Stimulated activated CD8-positive, alpha-beta memory T cell treated with anti-CD3 and anti-CD28 coated beads, Interleukin-4, amount 100 ng/mL, for 4 hours (primary cell): ENCODE measurements at places on chromosomes 16 and 17.

DNA sequence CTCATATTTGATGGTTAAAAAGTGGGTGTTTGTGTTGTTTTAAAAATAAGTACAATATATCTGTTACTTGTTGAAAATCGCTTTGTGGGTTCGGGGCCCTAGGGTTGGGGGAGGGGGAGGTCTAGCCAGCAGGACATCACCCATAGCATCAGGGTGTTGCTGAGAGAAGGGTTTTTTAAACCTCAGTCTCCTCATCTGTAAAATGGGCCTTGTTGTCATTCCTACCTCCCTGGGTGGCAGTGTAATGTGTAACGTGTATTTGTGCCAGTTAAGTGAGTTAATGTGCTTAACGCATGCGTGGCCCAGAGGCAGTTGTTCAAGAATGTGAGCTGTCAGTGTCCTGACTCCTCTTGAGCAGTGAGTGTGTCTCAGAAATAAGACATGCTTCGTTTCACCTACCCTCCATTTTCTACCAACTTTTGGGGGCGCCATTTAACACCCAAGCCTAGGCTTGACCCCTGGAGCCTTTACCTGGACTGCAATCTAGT, 129.0 kb downstream of the CMIP start:
- no peak for DNase-seq

- DNase-seq: no peak
These were observed 939 bp downstream of the MYH8 start for GRCh38 chr17:10420811-10421210.

DNA sequence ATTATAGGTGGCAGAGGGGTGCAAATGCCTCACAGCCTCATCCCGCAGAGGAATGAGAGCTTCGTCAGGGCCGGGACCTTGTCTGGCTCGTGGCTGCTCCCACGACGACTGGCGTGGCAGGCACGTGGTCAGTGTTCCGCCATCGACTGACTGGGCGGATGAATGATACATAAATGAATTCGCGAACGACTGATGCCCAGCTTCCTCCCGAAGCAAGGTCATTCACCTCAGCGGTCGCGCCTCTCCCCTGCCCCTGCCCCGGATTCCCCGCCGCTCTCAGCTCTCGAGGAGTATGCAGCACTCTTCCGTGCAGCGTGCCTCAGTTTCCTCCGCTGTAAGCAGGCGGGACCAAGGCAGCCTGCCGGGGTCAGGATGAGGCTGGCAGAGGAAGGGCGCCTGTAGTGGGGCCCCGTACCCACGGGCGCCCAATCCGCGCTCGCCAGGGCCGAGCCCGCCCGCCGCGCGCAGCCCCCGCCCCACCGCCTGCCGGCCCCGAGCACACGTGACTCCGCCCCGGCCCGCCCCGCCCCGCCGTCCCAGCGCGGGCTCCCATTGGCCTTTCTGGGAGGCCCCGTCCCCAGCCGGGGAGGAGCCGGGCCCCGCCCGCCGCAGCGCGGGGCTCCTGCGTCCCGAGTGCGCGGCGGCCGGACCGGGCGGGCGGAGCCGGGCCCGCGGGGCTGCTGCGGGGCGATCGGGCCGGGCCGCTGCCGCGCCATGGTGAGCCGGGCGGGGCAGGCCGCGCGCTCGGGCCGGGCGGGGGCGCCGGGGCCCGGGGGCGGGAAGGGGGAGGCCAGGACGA, at the start of gene SNN:
TSS of gene SNN (plus strand) at position 632 of the 799 bp plus-strand sequence. CDS start 7,605 bp downstream, outside the sequence.
- peak; percentile 53 for DNase-seq

DNA sequence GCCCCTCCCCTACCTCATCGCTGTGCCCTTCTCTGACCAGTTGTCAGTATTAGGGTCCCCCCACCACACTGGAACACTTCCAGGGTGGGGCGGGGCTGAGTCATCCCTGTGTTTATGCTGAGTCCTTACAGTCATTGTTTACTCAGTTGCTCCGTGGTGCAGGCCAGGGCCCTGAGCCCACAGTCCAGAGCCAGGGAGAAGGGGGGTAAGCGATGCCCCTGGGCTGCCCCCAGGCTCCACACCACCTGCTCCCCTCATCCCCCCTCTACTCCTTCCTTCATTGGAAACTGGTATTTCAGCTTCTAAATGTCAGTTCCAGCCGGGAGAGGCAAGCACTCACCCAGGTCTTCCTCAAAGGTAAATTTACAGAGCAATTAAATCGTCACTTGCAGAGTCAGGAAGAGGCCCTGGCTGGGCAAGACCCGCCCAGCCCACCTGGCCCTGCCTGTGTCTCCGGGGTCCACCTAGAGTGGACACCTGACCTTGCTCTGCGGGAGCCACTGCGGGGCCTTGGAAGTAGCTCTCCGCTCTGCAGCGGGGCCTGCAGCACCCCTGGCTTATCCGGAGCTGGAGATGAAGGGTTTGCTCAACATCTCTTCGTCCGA, 4.8 kb downstream of the ATP2A3 start:
- DNase-seq: no peak

DNA sequence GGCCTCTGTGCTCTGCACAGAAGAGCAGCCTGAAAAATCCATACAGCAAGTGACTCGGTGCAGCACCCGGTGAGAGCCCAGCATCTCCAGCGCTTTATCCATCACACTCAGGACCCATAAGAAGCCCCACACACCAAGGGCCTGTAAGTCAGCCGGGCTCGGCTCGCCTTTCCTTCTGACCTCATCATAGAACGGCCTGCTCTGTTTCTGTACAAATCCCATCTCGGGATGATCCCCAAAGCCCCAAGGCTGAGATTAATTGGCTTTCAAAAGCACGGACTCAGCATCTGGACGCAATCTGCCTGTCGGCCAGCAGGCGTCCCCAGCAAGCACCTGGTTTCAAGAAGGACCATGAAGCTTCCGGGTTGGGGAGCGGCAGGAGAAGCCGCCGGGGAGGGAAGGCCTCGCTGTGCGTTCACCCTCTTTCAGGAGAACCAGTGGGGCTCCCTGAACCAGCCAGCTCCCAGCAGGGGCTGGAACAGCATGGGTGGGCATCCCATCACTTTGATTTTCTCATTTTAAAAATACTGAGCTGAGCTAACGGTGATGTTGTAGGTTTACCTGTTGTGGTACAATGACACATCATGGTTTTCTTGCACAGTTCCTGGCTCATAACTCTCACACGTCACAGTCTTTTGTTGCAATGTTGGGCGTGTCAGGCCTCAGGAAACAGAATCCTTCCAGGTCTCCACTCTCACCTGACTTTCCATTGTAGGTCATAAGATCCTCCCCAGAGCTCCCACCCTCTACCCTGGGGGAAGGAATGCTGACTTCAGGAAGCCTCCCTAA, 6.7 kb downstream of the CCDC57 start:
- DNase-seq: peak; percentile 47

DNA sequence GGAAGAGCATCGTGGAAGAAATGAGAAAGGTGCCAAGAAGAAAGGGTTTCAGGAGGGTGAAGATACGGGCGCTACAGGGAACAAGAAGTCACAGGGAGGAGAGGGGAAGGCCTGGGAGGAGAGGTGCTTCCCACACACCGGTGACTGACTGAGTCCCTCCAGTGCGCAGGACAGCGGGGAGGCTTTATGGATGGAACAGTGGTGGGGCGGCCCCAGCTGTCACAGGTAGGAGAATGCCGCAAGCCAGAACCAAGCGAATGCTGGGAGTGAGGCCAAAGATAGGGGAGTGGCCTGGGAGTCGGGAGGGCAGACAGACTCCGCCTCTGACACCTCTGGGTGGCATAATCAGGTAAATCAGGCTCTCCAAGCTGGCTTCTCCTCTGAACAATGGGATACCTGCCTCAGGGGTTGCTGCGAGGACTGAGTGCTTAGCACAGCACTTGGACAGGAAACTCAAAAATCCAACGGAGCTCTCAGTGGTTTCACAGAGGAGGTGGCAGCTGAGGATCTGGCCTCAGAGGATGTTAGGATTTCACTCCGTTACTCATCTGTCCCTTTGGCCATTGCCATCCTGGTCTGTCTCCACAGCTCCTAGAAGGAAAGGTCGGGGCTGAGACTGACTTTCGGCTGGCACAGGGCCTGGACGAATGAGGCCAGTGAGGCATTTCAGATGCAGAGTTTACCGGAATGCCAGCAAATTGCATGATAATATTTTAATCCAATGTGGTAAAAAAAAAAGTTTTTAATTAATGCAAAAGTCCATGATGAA, 717 bp upstream of the CNP start:
- peak; percentile 20 for DNase-seq

GRCh38 chr16:914440-914839, 56.3 kb downstream of the LMF1 start:
- no peak for DNase-seq

DNA sequence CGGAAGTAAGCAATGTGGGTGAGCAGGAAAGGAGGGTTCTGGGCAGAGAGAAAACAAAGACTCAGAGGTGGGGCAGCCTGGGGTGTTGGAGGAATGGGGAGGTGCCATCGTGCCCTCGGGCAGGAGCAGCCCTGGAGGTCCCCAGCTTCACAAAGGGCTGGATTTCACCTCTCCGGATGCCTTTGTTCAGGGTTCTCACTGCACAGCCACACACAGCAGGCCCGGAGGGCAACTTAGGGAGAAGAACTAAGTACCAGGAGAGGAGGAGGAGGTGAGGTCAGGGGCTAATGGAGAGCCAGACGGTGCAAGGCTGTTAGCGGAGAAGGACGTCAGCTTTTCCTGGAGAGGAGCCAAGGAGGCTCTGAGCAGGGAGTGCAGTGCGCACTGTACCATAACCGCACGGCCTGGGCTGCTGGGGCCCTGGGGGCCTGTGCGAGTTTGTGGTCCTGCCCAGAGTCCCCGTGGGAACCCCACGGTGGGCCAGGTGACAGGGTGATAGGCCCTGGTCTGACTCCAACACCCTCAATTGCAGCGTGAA, 9.3 kb downstream of the ARRB2 start:
- no peak for DNase-seq

- no peak for DNase-seq
These were observed 208.3 kb upstream of the SALL1 start for GRCh38 chr16:51359141-51359955.

DNA sequence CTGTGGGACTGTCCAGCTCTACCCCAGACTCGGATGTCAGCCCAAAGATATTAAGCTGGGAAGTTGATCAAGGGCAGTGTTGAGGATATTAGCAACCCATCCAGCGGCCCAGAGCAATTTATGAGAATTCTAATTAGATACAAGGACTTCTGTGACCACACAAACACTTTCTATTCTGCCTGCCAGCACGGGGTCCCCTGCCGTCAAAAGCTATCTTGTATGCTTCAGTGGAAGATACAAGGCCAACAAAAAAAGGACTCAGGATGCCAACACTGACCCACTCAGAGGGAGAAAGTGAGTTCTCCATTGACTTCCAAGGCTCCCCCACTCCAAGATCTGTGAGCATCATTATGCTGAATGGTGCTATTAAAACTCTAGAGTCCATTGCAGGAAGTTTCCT, 390.7 kb downstream of the GRIN2A start:
- no peak for DNase-seq

- DNase-seq: no peak
These were observed 662.8 kb downstream of the WWOX start for GRCh38 chr16:78762222-78762621.

- no peak for DNase-seq
These were observed 658 bp downstream of the CACNG4 start for GRCh38 chr17:66964930-66965800.

- DNase-seq: no peak
These were observed 50.2 kb upstream of the NDRG4 start for GRCh38 chr16:58449768-58450167.

DNA sequence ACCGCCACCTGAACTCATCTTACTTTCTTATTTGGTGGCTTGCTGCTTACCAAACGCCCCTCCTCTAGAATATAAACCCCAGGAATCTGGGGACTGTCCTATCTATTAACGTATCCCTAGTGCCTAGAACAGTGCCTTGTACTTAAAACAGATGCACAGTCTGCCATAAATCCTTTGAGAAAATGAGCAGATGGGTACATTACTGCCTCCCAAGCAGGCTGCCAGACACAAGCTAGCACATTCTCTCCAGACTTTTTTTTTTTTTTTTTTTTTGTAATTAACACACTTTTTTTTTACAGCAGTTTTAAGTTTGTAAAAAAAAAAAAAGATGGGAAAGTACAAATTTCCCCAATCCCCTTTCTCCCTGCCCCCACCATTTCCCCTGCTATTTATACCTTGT, 57.3 kb upstream of the RPL38 start:
- no peak for DNase-seq

DNA sequence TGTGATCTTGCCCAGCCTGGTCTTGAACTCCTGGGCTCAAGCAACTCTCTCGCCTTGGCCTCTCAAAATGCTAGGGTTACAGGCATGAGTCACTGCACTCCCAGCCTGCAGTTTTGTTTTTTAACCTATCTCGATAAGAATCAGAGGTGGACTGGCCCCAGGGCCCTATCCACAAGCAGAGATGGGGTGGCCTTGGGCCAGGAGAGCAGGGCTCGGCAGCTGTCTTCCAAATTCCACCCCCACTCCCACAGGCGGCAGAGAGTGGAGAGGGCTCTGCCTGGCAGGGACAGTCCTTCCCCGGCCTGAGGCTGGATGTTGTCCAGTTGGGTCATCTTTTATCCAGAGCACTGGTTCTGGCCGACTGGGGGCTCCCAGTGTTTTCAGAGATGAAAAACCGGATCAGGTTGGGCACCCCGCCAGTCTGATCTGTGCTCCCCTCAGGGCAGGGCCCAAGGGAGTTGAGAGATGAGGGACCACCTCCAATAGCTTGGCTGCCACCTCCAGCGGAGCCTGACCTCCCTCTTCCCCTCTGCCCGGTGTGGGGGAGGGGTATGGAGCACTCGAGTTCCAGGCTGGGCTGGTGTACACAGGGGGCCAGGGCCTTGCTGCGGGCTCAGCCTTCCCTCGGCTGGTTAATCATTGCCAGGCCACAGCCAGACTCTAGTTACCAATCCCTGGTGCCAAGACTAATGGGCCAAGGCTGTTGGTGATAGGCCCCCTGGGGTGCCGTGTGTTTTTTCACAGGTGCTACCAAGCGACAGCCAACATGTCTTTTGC, 30.3 kb upstream of the MYO15B start:
- DNase-seq: no peak

GRCh38 chr16:2704983-2705275, 15.1 kb downstream of the PRSS27 start:
- no peak for DNase-seq

DNA sequence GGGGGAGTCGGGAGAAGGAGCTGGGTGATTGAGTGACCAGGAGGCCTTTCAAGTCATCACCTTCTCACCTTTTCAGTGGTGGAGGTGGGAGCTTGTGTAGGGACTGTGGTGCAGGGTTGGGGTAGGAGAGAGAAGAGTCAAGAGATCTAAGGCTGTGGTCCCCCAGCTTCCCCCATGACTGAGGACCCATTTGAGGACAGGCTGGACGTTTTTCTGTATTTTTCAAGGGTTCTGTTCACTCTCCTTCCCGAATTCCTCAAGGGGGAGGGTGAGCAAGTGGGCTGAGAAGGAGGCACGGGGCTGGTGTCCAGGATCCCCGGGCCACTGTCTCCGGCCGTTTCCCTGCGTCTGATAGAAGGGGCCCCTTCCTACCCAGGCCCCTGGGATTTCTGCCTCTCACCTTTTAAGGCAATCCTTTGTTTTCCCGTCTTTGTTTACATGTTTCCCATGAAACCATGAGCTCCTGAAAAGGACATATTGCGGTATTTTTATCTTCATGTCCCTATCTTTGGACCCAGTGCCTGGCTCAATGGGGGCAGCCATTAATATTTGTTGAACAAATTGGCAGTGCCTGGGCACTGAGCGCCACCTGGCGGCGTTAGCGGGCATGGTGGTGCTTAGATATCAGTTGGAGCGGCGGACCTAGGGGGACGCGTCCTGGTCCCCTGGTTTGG, 9.2 kb upstream of the CD300A start:
- no peak for DNase-seq

- DNase-seq: no peak
These were observed 1.5 kb upstream of the CHD3 start for GRCh38 chr17:7887038-7887481.
